Pulmonary artery endothelial cell (primary cell): ENCODE measurements at places on chromosomes 1 and 21. TPM values are rescaled to one million over a fixed set of nuclear protein-coding genes. Genes with fewer than 3 reads are reported as not detected.

HES3 gene
- total RNA-seq, result not detected in 2 replicates

NHLH2 gene
- total RNA-seq, result not detected in 2 replicates

ETV3L gene
- not detected in 2 replicates for total RNA-seq

NFIA gene
- 9.3 and 10.2 TPM in 2 replicates for total RNA-seq

LRRC3 gene
- 0.71 and 1.5 TPM in 2 replicates for total RNA-seq

C1orf53 gene
- total RNA-seq, result 1.5 and 4.0 TPM in 2 replicates

SLC30A10 gene
- total RNA-seq, result under 0.01 TPM in 1 of 2 replicates, not detected in the other

LCE1E gene
- total RNA-seq, result not detected in 2 replicates

GIPC2 gene
- total RNA-seq, result 14.6 and 26.1 TPM in 2 replicates

FCAMR gene
- not detected in 2 replicates for total RNA-seq

CALML6 gene
- 0.14 TPM in 1 of 2 replicates, not detected in the other for total RNA-seq

TBX19 gene
- 0.40 and 0.74 TPM in 2 replicates for total RNA-seq
